A549 treated with CORT108297 at 1 μM for 4 hours (cell line): ENCODE measurements at places on chromosomes 2 and 18. TPM values are rescaled to one million over a fixed set of nuclear protein-coding genes. Genes with fewer than 3 reads are reported as not detected.

The TSGA10 gene
- 1.8 to 5.3 TPM (median 4.6 TPM) in 5 replicates for total RNA-seq

The ACOXL gene
- not detected in 5 replicates for total RNA-seq

The ORC4 gene
- 32.1 to 37.9 TPM (median 34.2 TPM) in 5 replicates for total RNA-seq

The TUBA3E gene
- total RNA-seq, result 0.13 to 0.29 TPM (median 0.16 TPM) in 4 of 5 replicates, not detected in the other

The MEP1B gene
- total RNA-seq, result 0.06 to 0.14 TPM (median 0.07 TPM) in 3 of 5 replicates, not detected in the others

The CCT7 gene
- total RNA-seq, result 572 to 977 TPM (median 585 TPM) in 5 replicates

The TEX44 gene
- not detected in 5 replicates for total RNA-seq

The OXER1 gene
- total RNA-seq, result not detected in 5 replicates

The IMPACT gene
- total RNA-seq, result 10.5 to 14.3 TPM (median 11.9 TPM) in 5 replicates

The VIL1 gene
- 0.17 to 0.37 TPM (median 0.25 TPM) in 5 replicates for total RNA-seq

The DSC1 gene
- total RNA-seq, result not detected in 5 replicates

The SNORC gene
- total RNA-seq, result 4.8 to 13.5 TPM (median 9.7 TPM) in 5 replicates

The LAMA1 gene
- 0.03 to 0.17 TPM (median 0.07 TPM) in 5 replicates for total RNA-seq
